Panc1 (cell line): ENCODE measurements at places on chromosomes 6 and 20. TPM values are rescaled to one million over a fixed set of nuclear protein-coding genes. Genes with fewer than 3 reads are reported as not detected.

NKAIN2 gene
- 2.6 TPM for total RNA-seq

RNF217 gene
- total RNA-seq, result 37.7 TPM

- DNase-seq, result no peak
These were observed 178.1 kb downstream of the RIMS1 start for GRCh38 chr6:72064399-72064975.

DNA sequence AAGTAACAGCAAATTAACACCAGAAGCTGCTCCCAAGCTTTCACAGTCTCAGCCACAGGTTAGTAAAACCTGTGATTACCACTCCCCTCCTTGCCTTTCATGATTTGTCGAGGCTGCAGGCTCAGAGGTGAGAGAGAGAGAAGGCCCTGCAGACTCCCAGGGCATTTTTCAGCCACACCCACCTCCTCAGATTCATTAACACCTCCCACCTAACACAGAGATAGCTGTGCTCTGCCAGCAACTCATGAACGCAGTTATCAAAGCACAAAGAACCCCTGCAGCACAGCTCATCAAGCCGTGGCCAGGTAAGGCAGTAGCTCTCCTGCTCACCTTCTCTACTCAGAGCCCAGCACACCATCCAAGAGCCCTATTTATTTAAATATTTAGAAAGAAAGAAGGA is 27.1 kb downstream of the F13A1 start:
- DNase-seq, result no peak

DNA sequence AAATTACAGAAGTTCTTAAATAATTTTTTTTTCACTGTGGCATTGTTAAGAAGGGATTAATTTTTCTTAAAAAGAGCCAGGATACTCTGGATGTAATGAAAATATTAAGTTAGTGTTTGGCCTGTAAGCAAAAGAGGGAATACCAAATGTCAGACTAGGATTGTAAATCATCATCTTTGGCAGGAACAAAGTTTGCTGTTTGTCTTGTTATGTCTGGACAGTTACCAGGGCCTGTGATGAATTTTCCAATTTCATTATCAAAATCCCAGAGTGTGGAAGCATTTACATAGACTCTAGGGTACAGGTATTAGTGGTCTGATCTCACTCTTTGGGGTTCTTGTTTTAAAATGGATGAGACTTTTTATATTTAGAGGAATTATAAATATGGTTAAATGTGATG is 26.1 kb downstream of the CEP57L1 start:
- no peak for DNase-seq

GRCh38 chr6:92072387-92072786 is 1347.0 kb downstream of the EPHA7 start:
- no peak for DNase-seq

GZF1 gene
- 18.0 TPM for total RNA-seq
